ENCODE measurements at places on chromosomes 6 and 20.

GRCh38 chr20:4651536-4651935, 70.2 kb upstream of the PRND start:
- DNase-seq = no peak

- no peak for DNase-seq
Observed at GRCh38 chr6:8181160-8181881, 79.0 kb upstream of the EEF1E1 start.

DNA sequence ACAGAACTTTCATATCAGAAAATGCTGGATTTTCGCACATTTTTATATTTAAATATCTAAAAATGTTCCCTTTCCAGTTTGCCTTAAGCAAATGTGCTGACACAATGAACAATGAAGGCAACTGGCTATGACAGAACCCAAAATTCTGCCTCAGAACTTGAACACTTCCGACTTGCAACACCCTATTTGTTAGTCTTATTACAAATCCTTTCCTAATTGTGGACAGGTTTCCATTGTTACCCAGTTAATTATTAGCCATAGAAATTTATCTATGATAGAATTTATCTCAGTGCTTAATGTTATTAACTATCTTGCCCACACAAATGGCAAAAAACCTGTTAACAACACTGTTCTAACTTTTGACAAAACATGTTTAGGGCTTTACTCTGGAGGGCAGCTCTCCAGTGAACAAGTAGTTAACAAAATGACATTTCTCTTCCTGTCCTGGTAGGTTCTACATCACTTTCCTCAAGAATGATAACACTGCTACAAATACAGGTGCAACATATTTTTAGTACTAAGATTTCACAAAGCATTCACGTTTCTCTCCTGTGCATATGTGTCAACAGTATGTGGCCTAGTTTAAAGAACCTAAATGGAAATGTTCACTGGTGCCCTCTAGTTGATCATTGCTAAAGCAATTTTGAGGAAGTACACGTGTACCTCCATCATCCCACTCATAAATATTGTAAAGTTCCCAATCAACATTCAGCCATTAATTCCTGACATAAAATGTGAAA, 58.4 kb downstream of the HIVEP2 start:
- DNase-seq = no peak

DNA sequence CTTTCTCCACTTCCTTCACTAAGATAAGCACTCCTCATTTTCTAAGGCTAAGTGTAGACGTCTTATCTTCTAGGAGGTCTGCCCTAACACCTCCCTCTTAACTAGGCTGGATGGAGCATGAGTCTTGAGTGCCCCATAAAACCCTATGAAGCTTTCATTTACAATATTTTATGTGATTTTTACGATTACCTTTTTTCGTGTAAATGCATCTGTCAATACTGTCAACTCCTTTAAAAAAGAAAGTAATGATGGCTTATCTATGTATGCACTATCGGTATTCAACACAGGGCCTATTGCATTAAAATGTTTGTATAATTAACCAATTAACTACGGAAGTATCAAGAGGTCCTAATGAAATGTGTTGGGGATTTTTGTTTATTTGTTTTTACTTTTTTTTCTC, 156.0 kb upstream of the FAM83B start:
- no peak for DNase-seq
